ENCODE measurements at places on chromosomes 16 and 17. TPM values are rescaled to one million over a fixed set of nuclear protein-coding genes. Genes with fewer than 3 reads are reported as not detected.

- DNase-seq: peak; percentile 36
Measured at GRCh38 chr17:4520894-4521600, 22.4 kb downstream of the SPNS2 start.

DNA sequence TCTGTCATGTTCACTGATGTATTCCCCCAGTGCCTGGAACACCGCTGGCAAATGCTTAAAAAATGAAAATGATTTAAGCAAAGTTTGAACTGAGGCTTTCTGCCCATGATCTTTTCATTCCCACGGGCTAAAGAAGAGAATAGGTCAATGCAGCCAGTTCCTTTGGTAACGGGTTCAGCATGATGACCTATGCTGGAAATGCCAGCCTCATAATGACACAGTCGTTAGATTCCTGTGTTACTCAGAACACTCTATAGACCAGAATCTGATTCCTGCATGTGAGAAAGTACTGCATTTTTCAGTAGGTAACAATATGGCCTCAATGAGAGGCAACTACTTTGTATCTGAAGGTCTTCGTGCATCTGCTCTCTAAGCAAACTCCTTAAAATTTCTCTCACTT is 19.1 kb upstream of the LIMD2 start:
- no peak for DNase-seq

GRCh38 chr17:67602974-67603373 is 114.8 kb upstream of the NOL11 start:
- peak; percentile 22 for DNase-seq

GRCh38 chr17:46895171-46895570 is 27.8 kb upstream of the GOSR2 start:
- DNase-seq: no peak

- DNase-seq: peak; percentile 52
Measured at GRCh38 chr17:41784207-41784744, 2.2 kb downstream of the JUP start.

GRCh38 chr17:50272246-50272645 is 2.0 kb upstream of the TMEM92 start:
- peak; percentile 11 for DNase-seq

GRCh38 chr16:51756447-51757123 is 605.5 kb upstream of the SALL1 start:
- DNase-seq: no peak

Gene GCGR
- total RNA-seq: 0.64 TPM

Gene TLCD3B
- not detected for total RNA-seq

Gene KRTAP2-1
- total RNA-seq: not detected

Gene PABPN1L
- not detected for total RNA-seq

Gene CCL14
- total RNA-seq: 7.5 TPM

Gene AGRP
- total RNA-seq: not detected
